ENCODE measurements at places on chromosomes 1 and 21.

- no peak for DNase-seq
These were observed 345.3 kb downstream of the PTBP2 start for GRCh38 chr1:97066860-97067259.

DNA sequence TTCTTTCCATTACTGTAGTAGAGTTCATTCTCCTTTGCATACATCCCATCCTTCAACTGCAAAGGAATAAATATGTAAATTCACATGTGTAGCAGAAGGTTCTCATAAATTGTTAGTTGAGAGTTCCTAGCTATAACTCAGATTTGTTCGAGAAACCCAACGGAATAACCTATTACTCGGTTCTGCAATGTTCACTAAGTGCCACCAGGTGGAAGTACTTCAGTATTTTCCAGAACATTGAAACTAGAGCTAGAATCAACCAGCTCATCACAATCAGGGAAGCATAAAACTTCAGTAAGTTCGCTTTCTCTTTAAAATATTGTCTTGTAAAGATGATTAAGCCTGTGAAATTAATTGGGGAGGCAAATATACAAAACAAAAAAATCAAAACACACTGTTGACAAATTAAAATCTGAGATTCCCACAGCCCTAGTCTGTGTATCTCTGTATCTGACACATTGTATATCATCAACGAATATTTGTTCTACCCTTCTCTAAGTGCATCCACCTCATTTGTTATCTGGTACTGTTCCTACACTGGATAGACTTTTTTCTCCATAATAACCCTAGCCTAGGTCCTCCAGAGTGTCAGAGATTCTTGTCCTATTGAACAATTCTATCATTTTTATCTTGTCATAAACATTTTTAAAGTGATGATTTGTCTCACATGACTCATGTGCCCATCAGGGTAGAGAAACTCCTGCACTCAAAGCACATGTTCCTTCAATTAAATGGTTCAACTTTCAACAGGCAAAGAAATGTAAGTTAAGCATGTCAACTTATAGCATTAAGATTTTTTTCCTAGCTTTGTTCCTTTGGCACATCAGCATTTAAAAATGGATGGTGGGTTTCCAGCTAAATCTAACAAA, 31.9 kb downstream of the MROH9 start:
- no peak for DNase-seq

DNA sequence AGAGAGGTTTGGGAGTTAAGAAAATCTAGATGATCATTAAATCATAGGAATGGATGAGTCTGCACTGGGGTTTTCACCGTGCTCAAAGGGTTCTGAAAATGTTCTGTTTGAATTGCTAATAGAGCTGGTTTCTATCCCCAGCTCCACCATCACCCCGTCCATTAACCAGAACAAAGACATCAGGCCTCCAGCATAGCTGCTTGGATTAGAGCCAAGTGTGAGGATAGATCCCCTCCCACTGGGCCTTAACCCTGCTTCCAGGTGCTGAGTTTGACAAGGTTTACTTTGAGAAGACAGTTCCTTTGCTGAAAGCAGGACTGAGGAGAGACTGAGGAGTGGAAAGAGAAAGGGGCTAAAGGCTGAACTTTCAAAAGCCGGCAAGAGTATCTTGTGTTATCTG, 48.3 kb downstream of the MPZL1 start:
- no peak for DNase-seq

GRCh38 chr1:212460376-212460775, 27.7 kb downstream of the NENF start:
- no peak for DNase-seq

DNA sequence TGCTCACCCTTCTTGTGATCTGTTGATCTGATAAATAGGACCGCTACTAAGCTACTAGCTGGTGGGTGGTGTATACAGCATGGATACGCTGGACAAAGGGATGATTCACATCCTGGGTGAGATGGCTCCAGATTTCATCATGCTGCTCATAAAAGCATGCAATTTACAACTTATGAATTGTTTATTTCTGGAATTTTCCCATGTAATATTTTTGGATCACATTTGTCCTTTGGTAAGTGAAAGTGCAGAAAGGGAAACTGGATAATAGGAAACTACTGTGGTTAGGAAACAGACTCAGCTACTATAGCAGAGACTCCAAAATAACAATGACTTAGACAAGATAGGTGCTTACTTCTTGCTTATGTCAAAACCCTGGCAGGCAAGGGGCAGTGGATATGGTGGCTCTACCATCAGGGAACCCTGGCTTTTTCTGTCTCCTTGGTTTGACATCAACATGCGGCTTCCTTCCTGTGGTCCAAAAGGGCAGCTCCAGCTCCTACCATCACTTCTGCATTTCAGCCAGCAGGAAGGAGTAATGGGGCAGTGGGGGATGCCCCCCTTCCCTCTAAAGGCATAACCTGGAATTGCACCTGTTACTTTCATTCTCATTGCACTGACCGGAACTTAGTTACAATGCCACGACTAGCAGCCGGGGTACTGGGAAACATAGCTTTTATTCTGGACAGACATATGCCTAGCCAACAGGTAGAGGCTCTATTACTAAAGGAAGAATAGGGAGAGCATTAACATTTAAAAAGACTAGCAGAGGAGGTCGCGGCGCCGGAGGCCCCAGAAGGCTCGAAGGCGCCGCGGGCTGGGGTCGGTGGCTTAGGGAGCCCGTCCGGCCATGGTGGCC, 13.8 kb upstream of the AK2 start:
- DNase-seq = no peak

DNA sequence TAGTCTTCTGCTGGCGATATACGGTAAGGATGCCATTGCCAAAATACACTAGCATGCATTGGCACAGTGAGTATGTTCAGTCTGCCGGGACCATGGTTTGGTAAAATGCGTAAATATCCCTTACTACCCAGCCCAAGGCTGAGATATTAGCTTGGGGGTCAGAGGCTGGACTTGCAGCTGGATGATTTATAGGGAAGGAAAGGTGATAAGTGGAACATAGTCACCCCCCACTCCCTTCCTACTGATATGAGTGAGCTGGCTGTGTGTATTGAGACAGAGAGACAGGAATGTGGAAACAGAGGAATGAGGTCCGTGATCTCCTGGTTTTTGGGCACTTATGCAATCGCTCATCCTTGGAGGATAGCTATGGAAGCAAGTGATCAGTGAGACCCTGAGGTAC, 642.8 kb downstream of the KCNT2 start:
- no peak for DNase-seq

All from NCI-H1417 treated with DMSO at 0.1 percent for 48 hours (cell line).